ENCODE measurements at places on chromosomes 4 and X.

GRCh38 chrX:23883737-23884354 is 23.9 kb downstream of the APOO start:
- DNase-seq, result peak; percentile 67

DNA sequence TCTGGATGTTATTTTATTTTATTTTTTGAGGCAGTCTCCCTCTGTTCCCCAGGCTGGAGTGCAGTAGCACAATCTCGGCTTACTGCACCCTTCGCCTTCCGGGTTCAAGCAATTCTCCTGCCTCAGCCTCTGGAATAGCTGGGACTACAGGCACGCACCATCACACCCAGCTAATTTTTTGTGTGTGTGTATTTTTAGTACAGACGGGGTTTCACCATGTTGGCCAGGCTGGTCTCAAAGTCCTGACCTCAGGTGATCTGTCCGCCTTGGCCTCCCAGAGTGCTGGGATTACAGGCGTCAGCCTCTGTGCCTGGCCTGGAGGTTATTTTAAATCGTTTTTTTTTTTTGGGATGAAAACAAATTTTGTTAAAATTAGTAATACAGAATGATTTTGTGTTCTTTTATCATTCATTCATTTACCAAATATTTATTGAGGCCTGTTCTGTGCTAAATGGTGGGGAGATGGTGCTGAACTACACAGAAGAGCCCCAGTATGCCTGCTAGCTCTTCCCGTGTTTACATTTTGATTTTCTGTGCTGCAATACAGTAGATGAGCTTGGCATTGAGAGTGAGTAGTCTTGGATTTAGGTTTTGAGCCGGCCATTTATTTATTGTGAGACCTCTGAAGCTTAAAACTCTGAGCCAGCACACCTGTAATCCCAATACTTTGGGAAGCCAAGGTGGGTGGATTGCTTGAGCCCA is 22.7 kb downstream of the ADD1 start:
- DNase-seq, result no peak

DNA sequence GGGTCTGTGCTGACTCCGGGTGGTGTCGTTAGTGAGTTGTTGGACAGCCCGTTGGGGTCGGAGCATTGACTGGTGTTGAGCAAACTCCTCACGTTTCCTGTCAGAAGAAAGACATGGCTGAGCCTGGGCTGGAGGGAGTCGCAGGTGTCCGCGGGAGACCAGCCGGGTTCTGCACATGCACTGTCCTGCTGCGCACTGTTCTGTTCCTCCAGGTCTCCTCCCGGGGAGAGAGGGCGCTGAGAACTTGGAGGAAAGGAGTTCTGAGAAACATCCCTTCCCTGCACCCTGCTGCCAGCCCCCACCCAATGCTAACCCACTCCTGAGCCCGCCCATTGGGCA is 1.1 kb downstream of the ZNF141 start:
- no peak for DNase-seq

DNA sequence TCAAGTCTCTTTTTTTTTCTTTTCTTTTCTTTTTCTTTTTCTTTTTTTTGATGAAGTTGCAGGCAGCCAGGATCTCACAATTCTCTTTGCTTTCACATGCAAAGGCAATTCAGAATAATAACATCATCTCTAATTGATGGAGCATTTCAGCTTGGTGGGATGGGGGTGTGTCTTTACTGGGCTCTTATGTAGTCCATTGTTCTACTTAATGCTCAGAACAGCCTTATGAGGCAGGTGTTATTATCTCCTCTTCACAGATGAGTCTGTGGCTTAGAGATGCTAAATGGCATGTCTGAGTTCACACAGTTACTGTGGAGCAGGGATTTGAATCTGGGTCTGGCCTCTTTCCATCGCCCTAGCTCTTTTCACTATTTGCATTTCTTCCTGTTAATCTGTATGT is 70.2 kb downstream of the TRPC5 start:
- DNase-seq, result no peak

GRCh38 chrX:104255465-104255864 is 732 bp upstream of the ESX1 start:
- no peak for DNase-seq

- no peak for DNase-seq
These were observed 324 bp upstream of the MSN start for GRCh38 chrX:65667157-65667502.

DNA sequence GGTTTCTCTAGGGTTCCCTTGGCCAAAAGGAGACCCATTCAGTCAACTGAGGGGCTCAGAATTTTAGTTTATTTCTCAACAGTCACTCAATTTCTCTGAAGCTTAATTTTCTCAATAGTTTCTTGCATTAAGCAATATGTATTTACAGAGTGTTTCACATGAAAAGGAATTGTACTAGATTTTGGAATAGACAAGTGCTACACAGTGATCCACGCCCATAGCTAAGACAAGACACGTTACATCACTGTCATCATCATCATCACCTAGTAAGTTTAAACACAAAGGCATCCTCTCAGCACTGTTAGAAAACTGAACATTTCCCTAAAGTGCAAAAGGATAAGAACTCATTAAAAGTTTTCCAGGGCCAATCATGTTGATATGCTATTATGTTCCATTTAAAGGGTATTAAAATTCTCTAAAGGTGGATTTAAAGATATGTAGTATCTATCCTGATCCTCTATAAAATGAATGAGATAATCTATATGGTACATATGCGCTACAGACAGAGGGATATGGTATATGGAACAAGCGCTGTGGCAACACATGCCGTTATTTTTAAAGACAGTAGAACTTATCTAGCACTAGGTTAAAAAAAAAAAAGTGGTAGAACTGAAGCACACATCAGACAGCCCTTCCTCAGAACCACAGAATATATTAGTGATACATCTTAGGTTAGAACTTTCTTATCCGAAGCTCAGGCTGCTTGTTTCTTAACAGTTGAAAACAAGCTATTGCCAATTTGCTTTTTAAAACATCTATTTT is 12.1 kb downstream of the PPA2 start:
- no peak for DNase-seq

DNA sequence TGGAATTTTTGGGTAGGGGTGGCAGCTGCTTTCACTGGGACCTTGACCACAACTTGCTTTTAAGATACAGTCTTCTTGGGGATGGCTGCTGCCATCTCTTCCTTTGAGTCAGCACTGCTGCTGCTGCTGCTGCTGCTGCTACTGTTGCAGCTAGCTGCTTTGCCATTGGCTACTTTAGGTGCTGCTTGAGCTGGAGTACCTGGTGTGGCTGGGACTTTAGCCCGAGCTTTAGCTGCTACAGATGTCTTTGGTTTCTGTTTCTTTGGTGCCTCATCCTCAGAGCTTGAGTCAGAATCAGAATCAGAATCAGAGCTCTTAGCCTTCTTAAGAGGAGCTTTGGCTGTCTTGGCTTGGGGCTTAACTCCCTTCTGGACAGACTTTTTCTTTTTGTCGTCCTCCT is 52.2 kb downstream of the FAM9B start:
- DNase-seq, result no peak

GRCh38 chrX:109464231-109464630 is 17.7 kb downstream of the GUCY2F start:
- no peak for DNase-seq

- peak; percentile 24 for DNase-seq
These were observed 170.6 kb upstream of the S100G start for GRCh38 chrX:16479206-16479869.

- no peak for DNase-seq
These were observed 794.7 kb downstream of the RAB28 start for GRCh38 chr4:12689457-12689856.

- DNase-seq, result no peak
These were observed 295.3 kb upstream of the CTSO start for GRCh38 chr4:156248917-156249316.

GRCh38 chr4:122129061-122129460 is 23.1 kb upstream of the BLTP1 start:
- no peak for DNase-seq

- DNase-seq, result no peak
These were observed 4.3 kb downstream of the ARHGAP4 start for GRCh38 chrX:153921511-153922446.

DNA sequence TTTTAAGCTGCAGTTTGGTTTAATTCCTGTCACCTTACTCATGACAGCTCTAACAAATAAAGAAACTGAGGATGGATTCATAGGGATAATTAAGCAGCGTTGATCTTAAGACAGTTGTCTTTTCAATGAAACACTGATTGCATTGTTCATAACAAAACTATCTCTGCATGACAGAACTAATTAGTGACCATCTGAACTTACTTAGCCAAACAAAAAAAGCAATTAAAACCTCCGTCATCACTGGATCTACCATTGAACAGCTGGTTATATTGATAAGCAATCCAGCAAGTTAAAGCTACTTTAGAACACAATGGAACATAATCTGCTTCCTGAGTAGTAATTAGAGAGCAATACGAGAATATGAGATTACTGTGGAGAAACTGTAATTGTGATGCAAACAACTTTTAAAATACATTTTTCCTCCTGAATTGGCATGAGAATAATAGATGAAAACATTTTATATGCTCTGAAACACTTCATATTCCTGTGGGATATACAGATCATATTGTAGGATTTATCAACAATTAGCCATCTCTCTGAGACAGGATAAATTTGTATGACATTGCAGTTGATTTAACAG is 2576.8 kb downstream of the PCDH7 start:
- no peak for DNase-seq

- no peak for DNase-seq
These were observed 254.8 kb downstream of the PCDH10 start for GRCh38 chr4:133403913-133404312.

- DNase-seq, result peak; percentile 75
These were observed 78.7 kb downstream of the CLNK start for GRCh38 chr4:10605746-10606482.

DNA sequence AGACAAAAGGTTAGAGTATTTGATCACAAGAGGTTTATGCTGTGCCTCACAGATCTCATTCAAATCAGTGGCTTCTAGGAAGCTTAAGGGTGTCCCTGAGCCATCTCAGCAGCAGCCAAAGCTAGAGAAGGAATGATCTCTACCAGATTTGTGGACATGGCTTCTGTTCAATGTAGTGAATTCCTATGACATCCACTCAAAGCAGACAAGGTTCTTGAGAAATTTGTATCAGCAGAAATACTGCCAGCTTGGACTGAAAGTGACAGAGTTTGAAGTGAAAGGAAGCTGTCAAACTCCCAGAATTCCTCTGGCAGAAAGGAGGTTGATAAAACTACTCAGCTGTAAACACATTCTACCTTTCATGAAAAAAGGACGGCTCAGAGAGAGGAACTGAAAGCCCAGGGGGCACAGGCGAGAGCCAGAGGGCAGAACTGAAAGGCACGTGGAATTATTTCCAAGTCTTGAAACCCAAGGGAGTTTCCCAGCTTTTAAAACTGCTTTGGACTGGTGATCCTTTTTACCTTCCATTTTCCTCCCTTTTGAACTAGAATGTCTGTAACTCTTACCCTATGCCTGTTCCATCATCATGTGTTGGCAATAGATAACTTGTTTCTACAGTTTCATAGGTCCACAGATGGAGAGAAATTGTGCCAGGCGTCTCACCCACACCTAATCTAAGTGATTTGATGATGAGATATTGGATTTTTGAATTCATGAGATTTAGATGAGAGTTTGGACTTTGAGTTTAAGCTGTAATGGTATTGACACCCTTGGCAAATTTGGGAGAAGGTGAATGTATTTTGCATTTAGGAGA is 14.5 kb upstream of the MED14 start:
- no peak for DNase-seq

- DNase-seq, result no peak
These were observed 57.8 kb downstream of the DCLK2 start for GRCh38 chr4:150136036-150136435.

DNA sequence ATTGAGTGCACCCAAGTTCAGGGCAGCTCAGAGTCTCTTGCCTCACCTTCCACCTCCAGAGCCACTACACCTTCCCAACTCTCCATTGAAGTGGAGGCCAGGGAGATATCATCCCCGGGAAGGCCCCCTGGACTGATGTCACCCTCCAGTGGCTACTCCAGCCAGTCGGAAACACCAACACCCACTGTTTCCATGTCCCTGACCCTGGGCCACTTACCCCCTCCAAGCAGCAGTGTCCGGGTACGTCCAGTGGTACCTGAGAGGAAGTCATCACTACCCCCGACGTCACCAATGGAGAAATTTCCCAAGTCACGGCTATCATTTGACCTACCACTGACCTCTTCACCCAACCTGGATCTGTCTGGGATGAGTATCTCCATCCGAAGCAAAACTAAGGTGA is 7.8 kb upstream of the RTL5 start:
- DNase-seq, result no peak

GRCh38 chrX:47563801-47564315 is 2.9 kb downstream of the ARAF start:
- DNase-seq, result no peak

DNA sequence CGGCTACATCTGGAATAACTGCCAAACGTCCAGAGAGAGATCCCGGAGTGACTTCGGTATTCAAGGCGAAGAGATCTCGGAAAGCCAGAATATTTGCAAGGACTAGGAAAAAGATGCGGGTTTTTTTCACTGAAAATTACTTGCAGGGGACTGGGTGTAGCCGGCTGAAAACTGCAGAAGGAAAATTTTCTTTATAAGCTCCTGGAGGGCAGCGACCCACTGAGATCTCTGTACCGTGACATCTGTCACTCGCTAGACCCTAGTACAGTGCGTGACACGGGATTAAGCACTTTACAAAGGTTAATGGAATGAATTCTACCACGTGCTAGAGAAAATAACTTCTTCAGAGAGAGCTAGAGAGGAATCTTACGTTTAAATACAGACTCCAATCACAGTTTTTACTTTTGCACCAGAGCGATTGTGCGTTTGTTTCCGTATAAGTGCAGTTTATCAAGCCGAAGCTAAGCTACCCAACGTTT is 1.1 kb upstream of the LCORL start:
- DNase-seq, result no peak

DNA sequence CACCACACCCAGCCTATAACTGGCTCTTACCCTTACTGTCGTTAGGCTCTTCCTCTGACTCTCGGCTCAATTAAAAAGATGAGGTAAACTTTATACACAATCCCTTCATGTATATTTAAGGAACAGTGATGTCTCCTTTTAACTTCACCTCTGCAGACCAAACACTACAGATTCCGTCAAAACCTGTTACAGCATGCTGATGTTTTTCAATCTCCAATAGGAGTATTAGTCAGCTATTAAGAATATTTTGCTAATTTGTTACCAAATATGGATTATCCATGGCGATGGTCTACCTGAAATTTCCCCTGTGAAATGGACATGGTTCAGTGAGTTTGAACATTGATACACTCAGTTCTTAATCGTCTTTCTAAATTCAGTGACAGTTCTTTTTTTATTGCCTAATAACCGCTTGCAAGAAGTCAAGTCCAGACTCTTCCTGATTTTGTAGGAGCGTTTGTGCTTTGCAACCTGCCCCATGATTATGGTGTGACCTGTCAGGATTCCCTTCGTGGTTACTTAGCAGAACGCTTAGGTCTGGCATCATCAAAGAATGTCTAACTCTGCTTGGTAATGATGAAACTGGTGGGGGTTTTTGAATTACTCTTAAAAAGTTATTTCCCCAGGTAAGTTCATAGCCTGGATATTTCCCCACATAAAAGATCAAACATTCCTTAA is 72.2 kb upstream of the STOX2 start:
- DNase-seq, result no peak

DNA sequence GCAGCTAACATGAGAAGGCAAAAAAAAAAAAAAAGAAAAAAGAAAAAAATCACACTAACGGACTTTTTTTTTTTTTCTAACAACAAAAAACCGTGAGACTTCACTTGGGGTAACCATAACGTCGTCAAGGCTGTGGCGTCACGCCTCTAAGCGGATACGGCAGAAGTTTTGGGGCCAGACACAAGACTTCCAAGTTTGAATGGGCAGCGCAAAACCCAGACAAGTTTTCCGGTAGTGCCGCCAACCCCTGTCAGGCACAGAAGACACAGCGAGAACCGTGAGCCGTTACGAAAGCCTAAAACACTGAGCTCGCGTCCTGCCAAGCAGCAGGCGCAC is 556 bp upstream of the SMARCA5 start:
- no peak for DNase-seq

- no peak for DNase-seq
These were observed 93.3 kb downstream of the CCSER1 start for GRCh38 chr4:90220459-90220858.
